Stimulated activated CD4-positive, alpha-beta T cell treated with anti-CD3 and anti-CD28 coated beads, Interleukin-12 subunit alpha, Interleukin-12 subunit beta, amount 100 ng/mL, for 24 hours (primary cell): ENCODE measurements at places on chromosomes 11 and 22.

DNA sequence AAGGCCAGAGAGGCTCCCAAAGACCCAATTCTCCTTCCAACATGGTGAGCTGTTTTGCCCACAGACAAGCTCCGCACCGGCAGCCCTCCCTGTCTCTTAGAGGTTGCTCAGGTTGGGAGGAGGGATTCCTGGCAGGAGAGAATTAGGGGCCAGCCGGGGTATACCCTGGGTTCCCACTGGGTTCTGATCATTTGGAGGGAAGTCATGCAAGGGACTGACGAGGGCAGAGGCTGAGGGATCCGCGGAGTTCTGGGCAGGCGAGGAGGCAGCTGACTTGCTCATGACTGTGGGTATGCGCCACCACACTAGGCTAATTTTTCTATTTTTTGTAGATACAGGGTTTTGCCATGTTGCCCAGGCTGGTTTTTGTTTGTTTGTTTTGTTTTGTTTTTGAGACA, 4.6 kb downstream of the ST3GAL4 start:
- DNase-seq: no peak

DNA sequence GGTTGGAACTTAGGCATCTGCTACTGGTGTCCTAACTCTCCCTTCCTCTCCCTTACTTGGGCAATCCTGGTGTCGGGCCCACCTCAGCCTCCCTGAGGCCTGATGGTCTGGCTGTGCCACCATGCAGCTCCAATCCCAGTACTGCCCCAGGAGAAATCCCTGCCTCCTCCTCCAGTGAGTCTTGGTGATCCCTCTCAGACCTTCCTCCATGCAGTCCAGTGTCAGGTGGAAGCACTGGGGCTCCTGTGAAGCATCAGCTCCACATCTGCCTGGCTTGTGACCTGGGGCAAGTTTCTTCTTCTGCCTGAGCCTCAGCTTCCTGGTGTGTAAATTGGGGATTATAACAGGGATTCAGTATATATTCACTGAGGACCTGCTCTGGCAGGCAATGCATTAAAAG, 1.8 kb upstream of the PELI3 start:
- DNase-seq: no peak

DNA sequence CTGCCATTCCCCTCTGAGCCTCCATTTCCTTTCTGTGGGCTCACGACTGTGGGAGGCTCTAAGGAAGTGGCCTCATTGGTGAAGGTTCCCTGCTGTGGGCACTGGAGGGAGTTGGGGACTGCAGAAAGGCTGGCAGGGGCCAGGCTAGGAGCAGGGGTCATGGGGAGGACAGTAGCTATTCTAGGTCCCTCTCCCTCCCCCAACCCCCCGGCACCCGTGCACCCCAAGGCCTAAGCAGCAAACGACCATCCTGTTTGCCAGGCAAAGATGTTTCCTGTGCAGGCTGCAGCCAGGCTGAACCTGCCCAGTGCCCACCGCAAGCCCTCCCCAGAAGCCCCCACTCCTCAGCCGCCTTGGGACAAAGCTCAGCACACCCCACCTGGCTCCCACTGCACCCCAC, 189.4 kb downstream of the MN1 start:
- DNase-seq: no peak

- no peak for DNase-seq
These were observed 153.0 kb upstream of the PITPNB start for GRCh38 chr22:28072066-28072465.

- DNase-seq: no peak
These were observed 20.6 kb downstream of the FLRT1 start for GRCh38 chr11:64056213-64056785.

DNA sequence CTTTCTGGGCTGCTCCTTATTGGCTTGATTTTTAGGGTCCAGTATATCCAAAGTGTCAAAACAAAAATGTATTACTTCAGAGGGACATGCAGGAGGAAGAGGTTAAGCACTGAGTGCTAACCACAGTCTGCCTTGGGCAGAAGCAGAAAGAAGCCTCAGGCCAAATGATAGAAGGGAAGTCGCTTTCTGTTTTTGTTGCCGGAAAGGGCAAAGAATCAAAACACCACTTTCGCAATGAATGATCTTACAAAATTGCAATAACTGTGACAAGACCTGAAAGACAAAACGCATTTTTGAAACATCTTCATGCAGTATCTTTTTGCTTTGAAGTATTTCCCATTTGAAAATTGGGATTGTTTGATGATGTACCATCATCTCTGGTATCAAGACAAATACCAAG, 70.1 kb upstream of the PICALM start:
- no peak for DNase-seq

- DNase-seq: no peak
These were observed 288.4 kb upstream of the CCDC90B start for GRCh38 chr11:83574519-83574918.

GRCh38 chr11:28628412-28628811, 520.2 kb downstream of the METTL15 start:
- no peak for DNase-seq

GRCh38 chr11:95920460-95921105, 3.3 kb downstream of the MTMR2 start:
- DNase-seq: no peak

- DNase-seq: no peak
These were observed 2.2 kb upstream of the TUT1 start for GRCh38 chr11:62593434-62594044.
